ENCODE measurements at places on chromosomes 11 and 22. TPM values are rescaled to one million over a fixed set of nuclear protein-coding genes. Genes with fewer than 3 reads are reported as not detected.

The SCUBE1 gene
- total RNA-seq: 4.5 TPM

The RNF121 gene
- total RNA-seq: 50.1 TPM

The OR4B1 gene
- total RNA-seq: not detected

The TMEM86A gene
- 7.9 TPM for total RNA-seq

The MRGPRX2 gene
- not detected for total RNA-seq

The C11orf65 gene
- total RNA-seq: 0.42 TPM

The DNAJB7 gene
- not detected for total RNA-seq

The DEUP1 gene
- total RNA-seq: 1.7 TPM

The CRYBB2 gene
- total RNA-seq: 0.81 TPM

Data from progenitor cell of endocrine pancreas (in vitro differentiated cells).